ENCODE measurements at places on chromosomes 11 and 22.
A peak's percentile ranks its signal among the peaks of the same experiment; 100 is the strongest.

- H3K4me3 ChIP-seq, result peak overlapping the region; percentile 96
- H3K36me3 ChIP-seq, result peaks cover 44% of the 10 kb centered on the region
- peaks cover 17% of the 10 kb centered on the region for H3K27me3 ChIP-seq
Measured at GRCh38 chr22:39518996-39519680, 1.2 kb upstream of the ATF4 start.

DNA sequence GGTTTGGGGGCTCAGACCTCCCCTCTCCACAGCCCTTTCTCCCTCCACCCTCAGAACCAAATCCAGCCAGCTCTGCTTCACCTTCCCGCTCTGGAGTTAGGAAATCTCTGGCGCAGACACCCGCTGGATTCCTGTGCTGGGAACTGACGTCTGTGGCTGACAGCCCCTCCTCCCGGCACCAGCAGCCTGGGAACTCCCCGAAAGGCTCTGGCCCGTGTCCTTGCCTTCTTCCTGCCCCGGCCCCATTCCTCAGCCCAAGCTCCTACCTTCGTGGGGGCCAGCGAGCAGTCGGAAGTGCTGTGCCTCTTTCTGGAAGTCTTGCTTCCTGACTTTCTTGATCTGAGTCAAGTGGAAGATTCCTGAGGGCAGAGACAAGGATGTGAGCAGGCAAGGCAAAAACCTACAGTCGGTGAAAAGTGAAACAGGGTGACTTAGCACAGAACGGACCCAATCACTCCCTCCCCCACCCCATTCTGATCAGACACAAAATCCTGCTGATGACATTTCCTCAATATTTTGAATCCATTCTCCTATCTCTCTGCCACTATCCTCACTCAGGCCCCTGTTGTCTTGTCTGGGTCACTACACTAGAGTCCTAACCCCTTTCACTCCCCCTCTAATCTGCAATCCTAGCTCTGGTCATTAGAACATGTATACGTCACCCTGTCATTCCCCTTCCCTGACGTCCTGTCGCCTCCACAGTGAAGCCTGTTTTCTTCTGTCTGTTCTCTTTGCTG, 34.1 kb downstream of the CHRDL2 start:
- H3K27ac ChIP-seq, result peak overlapping the region; percentile 74
- peaks cover 8% of the 10 kb centered on the region for H3K27me3 ChIP-seq
- peak; percentile 41 for DNase-seq
- peaks cover 27% of the 10 kb centered on the region for H3K4me1 ChIP-seq
- no peaks in the 10 kb centered on the region for H3K36me3 ChIP-seq

- H3K36me3 ChIP-seq, result no peaks in the 10 kb centered on the region
- no peaks in the 10 kb centered on the region for H3K27me3 ChIP-seq
- no peak overlapping the region for H3K27ac ChIP-seq
- H3K4me3 ChIP-seq, result no peak overlapping the region
- DNase-seq, result no peak
- H3K4me1 ChIP-seq, result no peaks in the 10 kb centered on the region
Measured at GRCh38 chr11:106879029-106879428, 139.2 kb downstream of the GUCY1A2 start.

- no peak for DNase-seq
- no peaks in the 10 kb centered on the region for H3K27me3 ChIP-seq
- no peak overlapping the region for H3K4me3 ChIP-seq
- peaks cover 5% of the 10 kb centered on the region for H3K36me3 ChIP-seq
Measured at GRCh38 chr22:27719036-27719347, 82.6 kb downstream of the MN1 start.

- H3K27ac ChIP-seq, result no peak overlapping the region
- H3K4me1 ChIP-seq, result no peaks in the 10 kb centered on the region
- H3K27me3 ChIP-seq, result peaks cover 6% of the 10 kb centered on the region
- H3K4me3 ChIP-seq, result no peak overlapping the region
- DNase-seq, result no peak
Measured at GRCh38 chr22:49479566-49479965, 348.1 kb downstream of the BRD1 start.

GRCh38 chr22:24214467-24215285, 30.2 kb downstream of the GGT5 start:
- no peak overlapping the region for H3K4me3 ChIP-seq
- no peak overlapping the region for H3K27ac ChIP-seq
- H3K4me1 ChIP-seq, result peaks cover 5% of the 10 kb centered on the region
- DNase-seq, result no peak
- H3K36me3 ChIP-seq, result no peaks in the 10 kb centered on the region
- H3K27me3 ChIP-seq, result peaks cover 6% of the 10 kb centered on the region

DNA sequence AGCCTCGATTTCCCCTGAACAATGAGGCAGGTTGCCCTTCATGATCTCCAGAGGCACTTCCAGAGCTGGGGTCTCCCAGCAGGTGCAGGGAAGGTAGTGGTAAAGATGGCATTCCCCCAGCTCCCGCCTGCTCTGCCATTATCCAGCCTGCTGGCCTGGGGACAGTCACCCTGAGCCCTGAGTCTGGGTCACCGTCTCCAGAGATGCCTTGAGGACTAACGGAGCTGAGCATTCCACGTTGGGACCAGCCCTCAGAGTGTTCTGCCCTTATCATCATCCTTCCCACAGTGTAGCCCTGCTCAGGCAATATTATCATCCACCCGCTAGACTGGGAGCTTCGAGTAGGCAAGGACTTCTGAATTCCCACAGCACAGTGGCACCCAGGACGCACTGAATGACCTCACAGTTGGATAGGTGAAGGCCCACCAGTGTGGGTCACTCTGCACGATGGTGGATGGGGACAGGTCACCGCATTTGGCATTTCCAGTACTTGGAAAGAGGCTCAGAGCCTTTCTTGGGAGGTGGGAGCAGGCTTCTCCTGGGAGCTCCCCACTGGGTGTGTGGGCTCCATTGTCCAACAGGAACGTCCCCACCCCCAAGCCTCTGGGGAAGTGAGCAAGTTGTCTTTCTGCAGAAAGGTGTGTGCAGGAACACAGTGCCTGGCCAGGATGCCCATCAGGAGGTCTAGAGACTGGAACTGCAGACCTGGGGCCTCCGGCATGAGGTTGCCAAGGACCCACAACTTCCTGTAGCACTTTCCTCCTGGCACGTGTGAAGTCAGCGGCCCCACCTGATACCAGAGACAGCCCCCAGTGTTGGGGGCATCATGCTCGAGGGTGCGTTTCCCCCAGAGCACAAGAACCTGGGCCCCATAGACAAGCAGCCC, 51.4 kb upstream of the WNT7B start:
- H3K4me3 ChIP-seq, result no peak overlapping the region
- H3K4me1 ChIP-seq, result peaks cover 17% of the 10 kb centered on the region
- DNase-seq, result no peak

GRCh38 chr11:2434008-2434407, 10.3 kb downstream of the TRPM5 start:
- H3K27me3 ChIP-seq, result peaks cover 8% of the 10 kb centered on the region
- no peaks in the 10 kb centered on the region for H3K4me1 ChIP-seq
- H3K4me3 ChIP-seq, result no peak overlapping the region
- H3K36me3 ChIP-seq, result no peaks in the 10 kb centered on the region
- H3K27ac ChIP-seq, result no peak overlapping the region
- DNase-seq, result no peak

DNA sequence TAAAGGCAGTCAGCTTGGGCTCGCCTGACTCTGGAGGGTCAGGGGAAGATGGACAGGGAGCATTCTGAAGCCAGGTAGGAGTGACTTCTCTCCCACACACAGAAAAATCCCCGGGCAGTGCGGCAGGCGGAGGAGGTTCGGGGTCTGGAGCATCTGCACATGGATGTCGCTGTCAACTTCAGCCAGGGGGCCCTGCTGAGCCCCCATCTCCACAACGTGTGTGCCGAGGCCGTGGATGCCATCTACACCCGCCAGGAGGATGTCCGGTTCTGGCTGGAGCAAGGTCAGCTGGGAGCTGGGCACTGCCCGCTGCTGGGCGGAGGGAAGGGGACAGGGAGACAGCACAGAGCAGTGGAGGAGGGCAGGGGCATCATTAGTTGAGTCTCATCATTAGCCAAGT, 13.2 kb upstream of the POU2F3 start:
- H3K27ac ChIP-seq, result no peak overlapping the region
- no peak for DNase-seq
- H3K36me3 ChIP-seq, result peaks cover 2% of the 10 kb centered on the region
- H3K4me3 ChIP-seq, result no peak overlapping the region
- peaks cover 6% of the 10 kb centered on the region for H3K27me3 ChIP-seq
- peaks cover 42% of the 10 kb centered on the region for H3K4me1 ChIP-seq

DNA sequence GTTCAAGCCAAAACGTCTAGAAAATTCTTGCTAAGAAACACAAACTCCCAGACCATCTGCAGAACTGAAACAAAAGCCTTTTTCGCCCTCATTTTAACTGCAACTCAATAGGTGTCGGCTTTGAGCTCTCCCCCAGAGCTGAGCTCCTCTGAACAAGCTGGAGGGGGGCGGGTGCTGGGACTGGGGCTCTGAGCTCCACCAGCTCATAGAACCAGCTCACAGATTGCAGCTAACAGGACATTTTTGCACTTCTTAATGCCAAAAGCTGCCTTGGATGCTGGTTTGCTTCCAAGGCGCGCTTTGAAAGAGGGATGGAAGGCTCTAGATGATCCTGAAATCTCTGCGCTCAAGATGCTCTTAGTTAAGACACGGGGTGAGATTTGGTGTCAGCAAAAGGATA, 6.0 kb upstream of the YWHAH start:
- H3K4me1 ChIP-seq, result peaks cover 55% of the 10 kb centered on the region
- DNase-seq, result no peak
- H3K36me3 ChIP-seq, result peaks cover 5% of the 10 kb centered on the region
- H3K27me3 ChIP-seq, result peaks cover 7% of the 10 kb centered on the region

GRCh38 chr11:130437848-130438247, 9.4 kb upstream of the ADAMTS8 start:
- peaks cover 9% of the 10 kb centered on the region for H3K4me1 ChIP-seq
- no peak overlapping the region for H3K27ac ChIP-seq
- DNase-seq, result no peak
- no peak overlapping the region for H3K4me3 ChIP-seq

DNA sequence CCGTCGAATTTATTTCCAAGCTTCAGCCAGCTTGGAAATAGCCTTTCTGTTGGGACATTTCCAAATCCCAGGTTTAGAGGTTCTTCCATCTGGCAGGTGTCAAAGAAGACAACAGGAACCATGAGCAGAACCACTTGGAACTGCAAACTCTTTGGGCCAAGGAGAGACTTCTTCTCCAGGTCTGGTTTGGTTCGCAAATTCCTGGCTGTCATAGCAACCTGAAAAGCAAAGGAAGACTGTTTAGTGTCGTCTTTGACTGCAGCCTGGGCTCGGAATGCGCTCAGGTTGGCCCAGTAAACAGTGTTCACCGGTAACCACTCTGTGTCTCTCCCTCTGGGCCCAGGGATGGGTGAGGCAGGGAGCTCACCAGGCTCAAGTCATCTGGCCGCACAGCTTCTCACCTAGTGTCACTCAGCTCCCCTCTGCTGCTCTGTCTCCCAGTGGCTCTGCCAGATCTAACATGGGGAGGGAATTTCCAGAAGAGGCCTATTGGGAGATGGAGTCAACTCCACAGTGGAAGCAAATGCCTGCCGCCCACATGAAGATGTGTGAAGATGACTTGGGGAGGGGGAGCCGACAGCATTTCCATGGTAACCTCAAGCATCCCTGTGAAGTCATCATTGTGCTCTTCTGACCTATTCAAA, 11.9 kb upstream of the CLMP start:
- no peaks in the 10 kb centered on the region for H3K36me3 ChIP-seq
- H3K4me3 ChIP-seq, result no peak overlapping the region
- H3K27ac ChIP-seq, result peak overlapping the region; percentile 71

DNA sequence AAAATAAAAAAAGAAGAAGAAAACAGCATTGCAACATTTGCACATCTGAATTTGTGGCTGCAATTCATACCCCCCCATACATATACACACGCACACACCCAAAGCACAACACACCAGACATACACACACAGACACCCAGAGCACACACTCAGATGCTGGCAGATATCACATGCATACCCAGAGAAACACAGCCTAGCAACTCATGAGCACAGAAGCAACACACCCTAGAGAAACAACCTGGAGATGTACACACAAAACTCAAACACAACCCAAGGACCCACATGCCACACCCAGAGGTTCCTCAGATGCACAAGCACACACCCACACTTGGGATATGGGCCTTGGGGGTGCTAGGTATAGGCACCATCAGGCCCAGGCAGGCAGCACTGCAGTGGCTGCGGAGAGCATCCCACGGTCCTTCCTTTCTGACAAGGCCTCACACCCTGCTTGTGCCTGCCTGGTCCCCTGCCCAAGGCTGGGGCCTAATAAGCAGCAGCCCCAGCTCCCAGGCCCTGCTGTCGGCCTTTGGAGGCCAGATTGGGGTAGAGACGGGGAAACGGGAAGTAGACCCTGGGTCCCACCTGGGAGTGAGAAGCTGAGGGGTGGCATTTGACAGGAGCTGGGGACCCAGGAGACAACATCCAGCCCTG, 3.1 kb downstream of the CST6 start:
- peaks cover 14% of the 10 kb centered on the region for H3K27me3 ChIP-seq
- DNase-seq, result no peak
- H3K27ac ChIP-seq, result no peak overlapping the region
- H3K36me3 ChIP-seq, result peaks cover 4% of the 10 kb centered on the region
- H3K4me1 ChIP-seq, result no peaks in the 10 kb centered on the region

DNA sequence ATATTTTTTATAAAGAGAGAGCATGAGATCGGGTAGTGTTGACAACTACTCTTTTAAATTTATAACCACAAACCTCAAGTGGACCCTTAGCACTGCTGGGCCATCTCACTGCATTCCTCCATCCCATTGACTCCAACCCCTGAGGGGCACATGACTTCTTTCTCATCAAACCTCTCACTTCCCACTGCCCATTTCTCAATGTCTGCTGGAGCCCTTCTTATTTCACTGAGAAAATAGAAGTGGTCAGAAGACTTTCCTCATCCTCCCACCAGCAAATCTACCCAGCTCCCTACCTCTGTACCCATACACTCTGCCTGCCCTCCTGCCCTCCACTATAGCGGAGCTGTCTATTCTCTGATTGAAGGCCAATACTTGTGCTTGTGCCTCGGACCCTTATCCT, 370.6 kb upstream of the MPPED2 start:
- H3K4me3 ChIP-seq, result no peak overlapping the region
- H3K27me3 ChIP-seq, result no peaks in the 10 kb centered on the region
- DNase-seq, result no peak
- no peaks in the 10 kb centered on the region for H3K36me3 ChIP-seq

DNA sequence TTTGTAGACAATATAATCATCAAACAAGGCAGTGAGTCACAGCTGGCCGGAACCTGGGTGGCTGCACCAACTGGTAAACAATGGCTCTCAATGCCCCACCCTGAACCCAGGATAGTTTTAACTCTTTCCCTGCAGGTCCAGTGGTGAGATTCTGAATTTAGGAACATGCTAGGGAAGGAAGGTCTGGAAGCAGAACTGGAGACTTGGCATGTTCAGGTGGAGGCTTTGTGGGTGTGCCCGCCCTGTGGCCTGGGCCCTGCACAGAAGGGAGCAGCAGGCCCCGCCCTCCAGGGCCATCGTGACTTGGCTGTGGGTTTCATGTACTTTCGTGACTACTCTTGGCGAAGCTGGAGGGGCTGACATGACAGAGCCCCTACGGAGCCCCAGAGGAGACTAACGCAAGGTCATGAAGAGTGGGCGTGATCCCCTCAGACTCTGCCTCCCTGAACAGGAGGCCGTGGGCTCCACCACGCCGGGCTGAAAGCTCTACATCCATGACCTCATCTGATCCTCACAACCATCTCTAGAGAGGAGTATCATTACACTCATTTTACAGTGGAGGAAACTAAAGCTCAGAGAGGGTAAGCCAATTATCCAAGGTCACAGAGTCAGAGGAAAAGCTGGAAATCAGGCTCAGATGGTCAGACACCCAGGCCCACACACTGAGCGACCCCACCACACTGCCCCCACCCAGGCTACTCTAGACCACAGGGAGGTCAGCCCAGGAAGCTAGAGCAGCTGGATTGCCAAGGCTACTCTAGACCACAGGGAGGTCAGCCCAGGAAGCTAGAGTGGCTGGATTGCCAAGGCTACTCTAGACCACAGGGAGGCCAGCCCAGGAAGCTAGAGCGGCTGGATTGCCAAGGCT, 27.3 kb downstream of the MAFF start:
- peak overlapping the region; percentile 83 for H3K4me3 ChIP-seq
- H3K36me3 ChIP-seq, result peaks cover 17% of the 10 kb centered on the region
- peak overlapping the region; percentile 81 for H3K27ac ChIP-seq
- peaks cover 23% of the 10 kb centered on the region for H3K4me1 ChIP-seq
- DNase-seq, result no peak

Measured in endothelial cell (in vitro differentiated cells).